ENCODE measurements at places on chromosomes 4 and X.

DNA sequence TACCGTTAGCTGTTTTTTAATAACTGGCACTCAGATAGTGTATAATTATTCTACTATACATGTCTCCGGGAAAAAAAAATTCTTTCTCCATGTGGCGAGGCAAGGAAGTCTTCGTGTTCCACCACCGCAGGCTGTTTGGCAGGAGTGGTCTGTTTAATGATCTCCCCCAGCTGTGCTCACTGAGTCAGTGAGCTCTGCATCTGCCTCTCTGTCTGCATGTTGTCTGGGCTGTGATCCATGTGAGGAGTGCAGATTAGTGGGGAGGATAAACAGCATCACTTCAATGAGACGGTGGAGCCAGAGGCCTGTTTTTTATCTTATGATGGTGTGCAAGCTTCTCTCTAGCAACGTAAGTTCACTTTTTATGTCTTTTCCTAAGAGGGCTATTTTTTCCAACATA is 69.8 kb downstream of the RPS3A start:
- DNase-seq, result no peak

GRCh38 chrX:30690330-30690729 is 37.1 kb downstream of the GK start:
- DNase-seq, result no peak

DNA sequence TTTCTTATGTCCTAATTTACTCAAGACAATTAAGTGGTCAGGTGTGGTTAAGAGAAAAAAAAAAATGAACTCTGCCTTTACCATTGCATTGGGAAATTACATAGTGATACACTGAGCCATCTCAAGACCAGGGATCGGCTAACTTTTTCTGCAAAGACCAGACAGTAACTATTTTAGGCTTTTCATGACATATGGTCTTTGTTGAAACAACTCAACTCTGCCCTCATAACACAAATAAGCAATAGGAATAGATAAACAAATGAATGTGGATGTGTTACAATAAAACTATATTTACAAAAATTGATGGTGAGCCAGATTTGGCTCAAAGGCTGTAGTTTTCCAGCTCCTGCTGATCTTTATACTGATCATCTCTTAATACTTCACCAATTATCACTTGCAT is 632.6 kb upstream of the INTU start:
- no peak for DNase-seq

- no peak for DNase-seq
Measured at GRCh38 chr4:22052076-22052475, 103.5 kb upstream of the KCNIP4 start.

- no peak for DNase-seq
Measured at GRCh38 chr4:176333076-176333475, 13.3 kb downstream of the SPCS3 start.

GRCh38 chr4:828641-829271 is 2.8 kb upstream of the CPLX1 start:
- DNase-seq, result peak; percentile 30

DNA sequence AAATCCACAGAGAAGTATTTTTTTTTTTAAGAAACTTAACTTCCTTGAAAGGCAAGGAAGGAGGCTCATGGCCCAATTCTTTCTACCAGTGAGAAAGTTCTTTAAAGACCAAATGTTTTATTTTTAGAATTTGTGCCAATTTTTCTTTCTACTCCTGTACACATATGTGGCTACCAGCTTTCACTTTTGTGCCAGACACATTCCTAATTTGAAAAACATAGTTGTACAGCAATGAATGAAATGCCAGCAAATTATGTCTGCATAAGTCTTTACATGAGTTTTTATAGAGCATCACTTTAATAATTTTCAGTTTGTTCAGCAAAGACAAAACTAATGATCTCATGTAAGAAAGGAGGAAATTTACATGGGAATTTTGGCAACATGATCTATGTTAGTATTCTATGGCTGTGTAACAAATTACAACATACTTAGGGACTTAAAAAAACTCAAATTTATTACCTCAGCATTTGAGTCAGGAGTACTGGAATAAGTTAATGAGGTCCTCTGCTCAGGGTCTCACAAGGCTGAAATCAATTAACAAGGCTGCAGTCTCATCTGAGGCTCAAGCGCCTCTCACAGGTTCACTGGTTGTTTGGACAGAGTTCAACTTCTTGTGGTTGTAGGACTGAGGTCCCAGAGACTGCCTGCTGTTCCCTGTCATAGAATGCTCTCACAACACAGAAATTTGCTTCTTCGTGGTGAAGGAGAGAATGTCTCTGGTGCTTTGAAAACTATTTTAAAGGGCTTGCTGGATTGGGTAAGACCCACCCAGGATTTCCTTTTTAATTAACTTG is 678.2 kb upstream of the FAM241A start:
- no peak for DNase-seq

GRCh38 chr4:128957459-128957858 is 135.9 kb downstream of the SCLT1 start:
- no peak for DNase-seq

- DNase-seq, result no peak
Measured at GRCh38 chr4:85114526-85114925, 148.0 kb upstream of the WDFY3 start.

- no peak for DNase-seq
Measured at GRCh38 chr4:90833706-90834105, 706.5 kb downstream of the CCSER1 start.

- no peak for DNase-seq
Measured at GRCh38 chr4:56082829-56083228, 134.1 kb downstream of the CEP135 start.

- no peak for DNase-seq
Measured at GRCh38 chr4:54229631-54230483, 764 bp downstream of the PDGFRA start.

GRCh38 chrX:47232197-47232802 is 509 bp upstream of the USP11 start:
- DNase-seq, result no peak

DNA sequence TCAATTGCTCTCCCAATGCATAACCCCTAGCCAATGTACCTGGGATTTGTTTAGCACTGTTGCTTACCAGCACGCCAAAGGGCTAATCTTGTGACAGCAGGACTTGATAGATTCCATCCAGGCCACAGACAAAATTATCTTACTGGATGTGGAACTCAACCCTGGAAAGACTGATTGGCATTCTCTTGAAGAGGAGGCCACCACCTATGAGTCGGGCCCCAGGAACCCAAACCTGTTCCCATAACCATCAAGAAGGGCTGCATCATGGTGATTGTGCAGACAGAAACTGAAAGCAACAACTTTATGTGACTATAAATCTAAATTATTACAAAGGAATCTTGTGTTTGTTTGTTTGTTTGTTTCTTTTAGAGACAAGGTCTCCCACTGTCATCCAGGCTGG is 19.9 kb upstream of the TMEM255A start:
- no peak for DNase-seq

GRCh38 chrX:54509400-54509799 is 13.4 kb upstream of the FGD1 start:
- no peak for DNase-seq

GRCh38 chr4:66178906-66179305 is 508.6 kb upstream of the EPHA5 start:
- no peak for DNase-seq

- no peak for DNase-seq
Measured at GRCh38 chr4:139851133-139851532, 185.5 kb downstream of the MGST2 start.

DNA sequence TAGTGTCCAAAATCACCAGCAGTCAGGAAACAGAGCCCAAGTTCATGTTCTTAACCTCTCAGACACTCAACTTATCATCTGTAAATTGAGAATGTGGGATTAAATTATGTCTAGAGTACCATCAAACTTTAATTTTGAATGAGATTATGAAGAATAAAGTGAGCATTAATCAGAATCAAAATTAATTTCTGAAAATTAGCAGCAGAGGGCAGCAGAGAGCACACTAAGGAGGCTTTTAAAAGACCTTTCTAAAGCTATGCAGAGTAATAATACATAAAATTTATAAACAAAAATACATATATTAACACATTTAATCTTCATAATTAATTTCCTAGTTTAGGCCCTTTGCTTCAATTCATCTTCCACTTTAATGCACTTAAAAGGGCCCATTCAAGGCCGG is 7.1 kb downstream of the TASL start:
- no peak for DNase-seq

- DNase-seq, result no peak
Measured at GRCh38 chrX:39310891-39311290, 509.6 kb downstream of the MID1IP1 start.

DNA sequence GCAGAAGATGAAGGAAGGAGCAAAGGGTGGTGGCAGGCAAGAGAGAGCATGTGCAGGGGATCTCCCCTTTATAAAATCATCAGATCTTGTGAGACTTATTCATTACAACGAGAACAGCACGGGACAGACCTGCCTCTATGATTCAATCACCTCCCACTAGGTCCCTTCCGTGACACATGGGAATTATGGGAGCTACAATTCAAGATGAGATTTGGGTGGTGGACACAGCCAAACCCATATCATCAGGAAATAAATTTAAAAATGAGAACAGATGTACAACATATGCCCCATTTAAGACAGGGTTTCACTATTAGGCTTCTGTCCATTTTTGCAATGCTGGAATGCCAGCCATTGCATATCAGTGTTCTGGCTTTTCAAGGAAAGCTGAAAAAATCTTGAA is 346.7 kb upstream of the SLIT2 start:
- no peak for DNase-seq

GRCh38 chrX:70411475-70411874 is 11.6 kb upstream of the GDPD2 start:
- no peak for DNase-seq

DNA sequence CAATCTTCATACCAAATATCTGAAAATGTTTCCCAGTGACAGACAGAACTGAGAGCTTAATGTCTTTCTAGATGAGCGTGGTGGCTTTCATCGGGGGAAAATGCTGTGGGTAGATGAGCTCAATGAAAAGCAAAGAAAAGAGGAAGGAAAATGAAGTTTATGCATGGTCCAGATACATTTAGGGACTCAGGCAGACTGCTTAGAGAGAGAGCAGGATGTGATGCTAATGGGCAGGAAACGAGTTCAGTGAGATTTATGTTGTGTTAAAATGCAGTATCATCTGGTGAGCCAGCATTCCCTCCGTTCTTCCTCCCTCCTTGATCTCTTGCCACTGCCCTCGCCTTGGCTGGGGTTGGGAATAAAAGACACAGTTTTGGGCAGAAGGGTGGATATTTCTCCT is 229.2 kb downstream of the GBA3 start:
- DNase-seq, result no peak

DNA sequence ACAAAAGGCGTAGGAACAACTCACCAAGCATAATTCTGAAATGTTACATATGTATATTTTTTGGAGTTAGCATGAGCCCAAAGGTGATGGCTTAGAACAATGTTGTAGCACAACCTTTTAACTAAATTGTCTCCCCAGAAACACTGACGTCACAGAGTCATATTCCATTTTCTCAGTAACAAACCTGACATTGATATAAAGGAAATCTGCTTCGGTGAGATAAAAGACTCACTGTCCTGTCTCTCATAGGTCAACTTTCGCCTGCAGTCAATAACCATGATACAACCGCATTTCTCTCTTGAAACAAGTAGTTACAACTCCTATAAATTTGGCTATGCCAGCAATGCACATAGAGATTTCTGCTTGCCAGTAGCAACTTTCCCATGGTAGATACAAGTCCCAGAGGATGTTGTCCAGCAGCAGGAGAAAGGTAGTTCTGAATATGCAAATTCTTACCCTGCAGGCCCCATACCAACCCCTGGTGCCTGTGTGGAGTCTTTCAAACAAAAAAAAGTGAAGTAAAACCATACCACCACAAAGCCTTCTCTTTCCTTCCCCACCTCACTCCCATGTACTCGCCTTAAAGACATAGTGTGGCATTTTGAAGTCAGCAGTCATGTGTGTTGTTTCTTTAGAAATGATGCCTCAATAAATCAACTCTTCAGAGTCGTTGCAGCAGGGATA is 47.9 kb downstream of the MTM1 start:
- DNase-seq, result no peak

DNA sequence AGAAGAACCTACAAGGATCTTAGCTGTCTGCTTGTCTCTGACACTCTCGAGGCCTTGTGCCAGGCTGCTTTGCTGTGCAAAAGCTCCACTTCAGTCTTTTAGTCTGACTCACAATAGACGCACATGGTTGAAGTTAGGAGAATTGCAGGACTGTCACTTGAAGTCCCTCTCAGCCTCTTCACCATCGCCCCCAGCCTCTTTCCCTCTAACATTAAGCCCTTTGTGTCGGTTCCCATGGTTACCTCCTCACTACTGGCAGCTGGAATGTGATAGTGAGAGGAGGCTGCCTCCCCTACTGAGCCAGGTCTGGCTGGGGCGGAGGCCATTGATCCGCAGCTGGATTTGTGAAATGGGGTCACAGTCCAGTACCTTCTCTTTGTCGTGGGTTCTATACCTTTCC is 201.8 kb downstream of the SOWAHB start:
- no peak for DNase-seq

DNA sequence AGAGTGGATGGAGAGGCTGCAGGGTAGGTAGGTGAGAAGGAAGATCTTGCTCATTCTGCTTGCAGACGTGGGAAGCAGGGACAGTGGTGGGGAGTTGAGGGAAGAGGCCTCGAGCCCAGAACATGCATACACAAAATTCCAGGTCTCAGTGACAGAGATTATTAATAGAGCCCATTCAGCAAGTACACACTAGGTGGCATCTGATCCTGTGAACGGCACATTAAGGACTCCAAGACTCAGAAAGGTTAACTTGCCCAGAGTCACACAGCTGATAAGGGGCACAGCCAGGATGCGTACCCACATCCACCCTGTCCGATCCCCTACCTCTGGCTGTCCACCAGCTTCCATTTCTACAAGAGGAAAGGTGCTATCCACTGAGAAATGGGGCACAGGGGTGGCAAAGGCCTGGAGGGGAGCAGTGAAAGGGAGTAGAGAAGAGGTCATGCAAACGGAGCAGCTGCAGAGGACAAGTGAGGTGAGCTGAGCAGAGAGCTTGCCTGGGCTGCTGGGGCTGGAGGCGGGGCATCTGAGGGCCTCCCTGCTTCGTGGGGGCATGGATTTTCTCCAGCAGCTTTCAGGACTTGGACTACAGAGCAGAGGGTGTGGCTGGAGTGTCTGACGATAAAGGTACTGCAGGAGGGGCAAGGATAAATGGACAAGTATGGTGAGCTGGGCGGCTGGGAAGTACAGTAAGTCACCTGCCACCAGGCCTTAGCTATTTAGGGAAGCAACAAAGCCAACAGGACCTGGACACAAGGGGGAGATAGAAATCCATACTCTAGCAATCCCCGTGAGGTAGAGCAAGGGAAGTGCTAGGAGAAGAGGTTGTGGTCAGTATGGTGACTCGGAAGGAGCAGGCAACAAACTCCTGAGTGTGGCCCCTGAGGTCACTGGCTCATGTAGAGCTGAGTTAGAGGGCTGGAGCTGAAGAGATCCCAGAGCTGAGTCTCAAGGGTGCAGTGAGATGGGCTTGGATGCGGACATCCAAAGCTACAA is 11.2 kb downstream of the IDS start:
- DNase-seq, result no peak

- no peak for DNase-seq
Measured at GRCh38 chr4:15239866-15240265, 188.0 kb upstream of the C1QTNF7 start.

GRCh38 chrX:153569475-153569874 is 29.5 kb downstream of the CCNQ start:
- DNase-seq, result no peak

GRCh38 chrX:94302446-94302845 is 628.4 kb downstream of the FAM133A start:
- no peak for DNase-seq
